ENCODE measurements at places on chromosomes 11 and 22.

GRCh38 chr11:38476808-38477575 lies 1879.0 kb upstream of the RAG2 start:
- no peak for DNase-seq
- H3K27ac ChIP-seq, result no peak overlapping the region

- H3K4me3 ChIP-seq, result peak overlapping the region; percentile 79
- peaks cover 76% of the 10 kb centered on the region for H3K27me3 ChIP-seq
- no peak overlapping the region for H3K27ac ChIP-seq
- H3K36me3 ChIP-seq, result peaks cover 6% of the 10 kb centered on the region
- peak; percentile 42 for DNase-seq
These were observed 3.0 kb downstream of the MN1 start for GRCh38 chr22:27798511-27799014.

GRCh38 chr22:36395915-36396314 lies 8.1 kb upstream of the MYH9 start:
- DNase-seq, result no peak
- peak overlapping the region; percentile 76 for H3K27ac ChIP-seq
- no peak overlapping the region for H3K4me3 ChIP-seq
- H3K4me1 ChIP-seq, result peaks cover 25% of the 10 kb centered on the region

- no peak overlapping the region for H3K27ac ChIP-seq
- no peak for DNase-seq
- no peaks in the 10 kb centered on the region for H3K36me3 ChIP-seq
- H3K27me3 ChIP-seq, result peaks cover 12% of the 10 kb centered on the region
These were observed 192.8 kb upstream of the B3GAT1 start for GRCh38 chr11:134604886-134605285.

DNA sequence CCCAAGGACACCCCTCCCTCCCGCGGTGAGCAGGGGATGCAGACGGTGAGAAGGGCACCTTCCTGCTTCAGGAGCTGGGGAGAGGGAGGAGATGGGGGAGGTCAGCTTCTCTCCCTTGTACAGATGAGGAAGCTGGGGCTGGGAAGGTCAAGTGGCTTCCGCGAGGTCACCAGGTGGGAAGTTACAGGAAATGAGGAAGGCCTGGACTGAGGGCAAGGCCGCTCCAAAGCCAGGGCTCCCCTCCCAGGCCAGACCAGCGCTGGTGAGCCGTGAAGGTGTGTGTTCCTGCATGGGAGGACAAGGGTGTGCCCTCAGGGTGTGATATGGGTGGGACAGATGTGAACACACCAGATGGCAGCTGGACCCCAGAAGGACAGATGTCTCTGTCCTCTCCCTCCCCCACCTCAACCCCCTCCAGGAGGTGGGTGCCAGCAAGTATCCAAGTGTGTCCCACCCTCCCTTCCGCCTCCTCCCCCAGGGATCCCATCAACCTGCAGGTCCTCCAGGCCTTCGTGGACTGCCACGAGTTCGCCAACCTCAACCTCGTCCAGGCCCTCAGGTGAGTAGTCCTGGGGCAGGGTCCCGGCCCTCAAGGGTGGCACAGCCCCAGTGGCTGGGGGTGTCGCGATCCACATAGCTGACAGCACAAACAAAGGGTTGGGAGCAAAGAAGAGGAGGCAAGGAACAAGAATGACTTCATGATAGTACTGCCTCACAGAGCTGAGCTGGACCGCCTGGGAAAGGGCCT lies 16.6 kb downstream of the CYTH4 start:
- peaks cover 32% of the 10 kb centered on the region for H3K27me3 ChIP-seq
- H3K27ac ChIP-seq, result no peak overlapping the region
- DNase-seq, result no peak
- H3K36me3 ChIP-seq, result no peaks in the 10 kb centered on the region
- no peak overlapping the region for H3K4me3 ChIP-seq

DNA sequence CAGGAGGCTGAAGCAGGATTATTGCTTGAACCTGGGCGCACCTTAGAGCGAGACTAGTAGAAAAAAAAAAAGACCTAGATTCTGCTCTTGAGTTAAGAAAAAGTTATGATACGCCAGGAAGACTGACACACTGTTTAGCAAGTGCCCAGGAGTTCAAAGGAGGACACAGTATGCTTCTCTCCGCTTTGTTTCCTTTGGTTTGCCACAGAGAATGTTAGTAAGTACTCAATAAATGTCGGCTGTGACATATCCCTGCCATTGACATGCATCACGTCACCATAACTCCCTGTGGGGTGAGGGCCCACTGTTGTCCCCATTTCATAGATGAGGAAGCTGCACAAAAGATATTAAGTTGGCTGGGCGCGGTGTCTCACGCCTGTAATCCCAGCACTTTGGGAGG lies 7.1 kb downstream of the SPTBN2 start:
- no peak overlapping the region for H3K4me3 ChIP-seq
- peaks cover 90% of the 10 kb centered on the region for H3K4me1 ChIP-seq
- no peak for DNase-seq
- H3K27ac ChIP-seq, result no peak overlapping the region
- H3K36me3 ChIP-seq, result peaks cover 10% of the 10 kb centered on the region

DNA sequence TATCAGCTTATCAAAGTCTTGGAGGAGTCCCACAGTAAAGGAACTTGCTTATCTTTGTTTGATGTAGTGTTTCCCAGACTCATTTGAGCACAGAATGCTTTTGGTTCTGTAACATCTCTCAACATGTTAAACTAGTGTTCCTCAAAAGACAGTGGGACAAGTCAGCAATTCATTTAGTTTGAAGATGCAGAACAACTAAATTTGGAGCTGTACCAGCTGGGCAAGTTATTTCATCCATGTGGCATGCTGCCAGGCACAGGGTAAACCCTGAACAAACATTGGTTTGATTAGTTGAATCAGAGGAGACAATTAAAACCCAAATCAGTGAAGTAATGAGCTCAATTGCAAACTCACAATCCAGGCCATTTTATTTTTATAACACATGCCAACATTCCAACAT lies 141.2 kb downstream of the CSNK2A3 start:
- H3K36me3 ChIP-seq, result no peaks in the 10 kb centered on the region
- H3K27ac ChIP-seq, result no peak overlapping the region
- no peak for DNase-seq
- H3K4me1 ChIP-seq, result peaks cover 5% of the 10 kb centered on the region
- no peak overlapping the region for H3K4me3 ChIP-seq

DNA sequence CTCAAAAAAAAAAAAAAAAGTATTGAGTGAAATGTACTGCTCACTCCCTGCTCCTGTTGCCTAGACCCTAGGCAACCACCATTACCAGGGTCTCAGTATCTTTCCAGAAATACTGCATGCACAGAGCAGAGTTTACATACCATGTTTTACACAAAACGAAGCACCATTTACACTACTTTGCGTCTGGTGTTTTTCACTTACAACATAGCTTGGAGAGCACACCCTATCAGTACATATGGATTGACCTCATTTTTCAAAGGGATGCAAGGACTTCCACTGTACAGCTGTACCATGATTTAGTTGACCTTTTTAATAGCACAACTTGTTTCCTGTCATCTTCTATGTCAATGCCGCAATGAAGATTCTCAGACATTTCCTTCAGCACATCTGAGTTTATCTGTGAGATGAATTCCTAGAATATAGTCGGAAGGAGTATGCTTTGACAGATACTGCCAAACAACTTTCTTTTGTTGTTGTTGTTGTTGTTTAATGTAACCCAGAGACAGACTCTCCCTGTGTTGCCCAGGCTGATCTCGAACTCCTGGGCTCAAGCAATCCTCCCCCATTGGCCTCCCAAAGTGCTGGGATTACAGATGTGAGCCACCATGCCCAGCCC lies 6.1 kb downstream of the MYH9 start:
- H3K4me1 ChIP-seq, result peaks cover 46% of the 10 kb centered on the region
- no peak overlapping the region for H3K27ac ChIP-seq
- no peaks in the 10 kb centered on the region for H3K27me3 ChIP-seq

DNA sequence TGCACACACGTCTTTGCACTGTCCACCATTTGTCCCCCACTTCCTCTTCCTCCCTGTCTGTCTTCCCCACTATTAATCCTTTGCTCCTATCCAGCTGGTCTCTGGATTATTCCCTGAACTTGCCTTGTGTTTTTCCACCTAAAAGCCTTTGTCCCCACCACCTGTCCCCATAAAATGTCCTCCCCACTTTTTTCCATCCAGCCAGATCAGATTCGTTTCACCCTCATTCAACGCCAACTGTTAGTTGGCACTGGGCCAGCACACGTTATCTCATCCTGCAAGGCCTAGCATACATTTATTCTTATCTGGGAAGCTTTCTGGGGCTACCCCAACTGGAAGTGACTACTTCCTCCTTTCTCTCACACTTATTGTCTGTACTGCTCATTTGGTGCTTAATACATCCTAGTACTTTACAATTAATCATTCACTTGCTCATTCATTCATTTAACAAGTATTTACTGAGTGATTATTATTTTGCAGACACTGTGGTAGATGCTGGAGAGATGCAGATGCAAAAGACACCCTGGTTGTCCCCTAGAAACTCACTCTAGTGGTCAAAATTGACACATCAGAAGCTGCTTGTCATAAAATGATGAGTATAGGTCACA lies 96.2 kb downstream of the RASSF10 start:
- no peak overlapping the region for H3K27ac ChIP-seq
- H3K4me3 ChIP-seq, result no peak overlapping the region
- H3K36me3 ChIP-seq, result no peaks in the 10 kb centered on the region
- H3K4me1 ChIP-seq, result peaks cover 6% of the 10 kb centered on the region
- DNase-seq, result no peak
- H3K27me3 ChIP-seq, result peaks cover 9% of the 10 kb centered on the region

GRCh38 chr22:43473031-43473430 lies 61.2 kb downstream of the MPPED1 start:
- H3K27ac ChIP-seq, result no peak overlapping the region
- H3K4me3 ChIP-seq, result no peak overlapping the region
- H3K27me3 ChIP-seq, result peaks cover 27% of the 10 kb centered on the region
- H3K36me3 ChIP-seq, result no peaks in the 10 kb centered on the region

- no peak overlapping the region for H3K27ac ChIP-seq
- no peak overlapping the region for H3K4me3 ChIP-seq
These were observed 2413.8 kb upstream of the RAG2 start for GRCh38 chr11:39011797-39012196.

DNA sequence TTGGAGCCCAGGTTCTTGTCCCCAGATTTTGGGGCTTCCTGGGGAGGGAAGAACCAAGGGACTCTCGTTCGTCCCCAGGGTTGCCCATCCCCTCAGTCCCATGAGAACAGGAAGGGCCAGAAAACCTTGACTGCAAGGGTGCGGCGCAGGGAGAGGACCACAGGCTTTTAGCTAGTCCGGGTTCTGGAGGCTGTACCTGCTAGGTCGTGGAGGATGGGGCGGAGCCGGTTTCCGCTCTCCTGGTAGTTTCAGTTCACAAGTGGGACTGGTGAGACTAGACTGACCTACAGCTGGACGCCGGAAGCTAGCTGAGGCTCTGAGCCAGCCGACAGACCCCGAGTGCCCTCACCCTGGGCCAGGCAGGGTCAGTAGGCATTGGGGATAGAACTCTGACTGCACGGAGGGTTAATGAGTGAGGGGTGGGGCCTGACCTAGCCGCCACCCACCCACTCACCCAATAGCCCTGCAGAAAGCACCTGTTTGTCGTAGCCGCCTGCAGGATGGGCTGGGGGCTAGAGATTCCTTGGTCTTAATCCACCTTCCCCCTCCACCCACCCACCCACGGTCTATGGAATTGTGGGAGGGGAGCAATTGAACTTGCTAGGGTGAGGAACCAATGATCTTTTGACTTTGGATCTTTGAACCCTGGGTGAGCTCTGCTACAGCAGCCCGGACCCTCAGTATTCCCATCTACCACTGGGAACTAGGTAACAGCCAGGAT lies 1.5 kb downstream of the MAFF start:
- H3K27ac ChIP-seq, result no peak overlapping the region
- peak; percentile 42 for DNase-seq
- H3K27me3 ChIP-seq, result peaks cover 5% of the 10 kb centered on the region
- no peaks in the 10 kb centered on the region for H3K36me3 ChIP-seq
- peak overlapping the region; percentile 82 for H3K4me3 ChIP-seq

GRCh38 chr11:100066399-100066798 lies 620.7 kb upstream of the ARHGAP42 start:
- DNase-seq, result no peak
- H3K27me3 ChIP-seq, result no peaks in the 10 kb centered on the region
- H3K27ac ChIP-seq, result no peak overlapping the region
- H3K4me1 ChIP-seq, result no peaks in the 10 kb centered on the region

- H3K27me3 ChIP-seq, result no peaks in the 10 kb centered on the region
- H3K4me1 ChIP-seq, result peaks cover 9% of the 10 kb centered on the region
- DNase-seq, result no peak
These were observed 52.3 kb downstream of the CCDC34 start for GRCh38 chr11:27310707-27311106.

- no peak overlapping the region for H3K27ac ChIP-seq
- H3K27me3 ChIP-seq, result peaks cover 3% of the 10 kb centered on the region
These were observed 113.4 kb upstream of the CRYBB3 start for GRCh38 chr22:25085930-25086901.

GRCh38 chr11:67674442-67674871 lies at the start of gene ALDH3B2:
ALDH3B2 (minus strand) TSS chr11:67674623; CDS start chr11:67666935, 7,688 bp downstream.
- H3K4me3 ChIP-seq, result no peak within 1 kb of the TSS
- H3K27ac ChIP-seq, result peak within 1 kb of the TSS; percentile 14

DNA sequence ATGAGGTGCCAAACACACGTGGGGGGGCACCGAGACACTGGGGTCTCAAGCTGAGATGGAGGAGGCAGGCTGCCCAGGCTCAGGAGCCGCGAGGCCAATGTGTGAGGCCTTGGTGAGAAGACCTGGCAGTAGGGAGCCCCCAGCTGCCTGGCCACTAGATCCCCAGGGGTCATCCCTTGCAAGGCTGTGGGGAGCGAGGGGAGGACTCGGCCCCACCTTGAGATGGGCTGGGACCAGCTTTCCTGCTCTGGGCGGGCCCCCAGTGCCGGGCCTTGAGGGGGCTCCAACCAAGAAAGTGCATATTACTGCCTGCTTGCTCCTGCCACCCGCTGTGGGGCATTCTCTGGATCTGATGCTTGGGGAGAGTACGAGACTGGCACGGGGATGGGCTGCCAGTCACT lies 107.0 kb downstream of the CTTN start:
- H3K36me3 ChIP-seq, result no peaks in the 10 kb centered on the region
- no peak for DNase-seq
- no peaks in the 10 kb centered on the region for H3K27me3 ChIP-seq
- H3K4me3 ChIP-seq, result no peak overlapping the region
- no peak overlapping the region for H3K27ac ChIP-seq

- no peaks in the 10 kb centered on the region for H3K27me3 ChIP-seq
- no peak overlapping the region for H3K4me3 ChIP-seq
- no peak for DNase-seq
- no peak overlapping the region for H3K27ac ChIP-seq
- no peaks in the 10 kb centered on the region for H3K36me3 ChIP-seq
These were observed 99.8 kb downstream of the AASDHPPT start for GRCh38 chr11:106177311-106177710.

- no peak overlapping the region for H3K27ac ChIP-seq
- no peak for DNase-seq
- peaks cover 9% of the 10 kb centered on the region for H3K27me3 ChIP-seq
- no peak overlapping the region for H3K4me3 ChIP-seq
- peaks cover 17% of the 10 kb centered on the region for H3K4me1 ChIP-seq
- no peaks in the 10 kb centered on the region for H3K36me3 ChIP-seq
These were observed 9.8 kb downstream of the POU2AF3 start for GRCh38 chr11:111308140-111308539.

GRCh38 chr11:3043315-3043871 lies 13.8 kb downstream of the CARS1 start:
- no peaks in the 10 kb centered on the region for H3K27me3 ChIP-seq
- DNase-seq, result no peak
- peaks cover 26% of the 10 kb centered on the region for H3K4me1 ChIP-seq
- no peak overlapping the region for H3K4me3 ChIP-seq
- H3K36me3 ChIP-seq, result peaks cover 20% of the 10 kb centered on the region

- H3K27me3 ChIP-seq, result peaks cover 5% of the 10 kb centered on the region
- DNase-seq, result no peak
- no peak overlapping the region for H3K27ac ChIP-seq
- no peaks in the 10 kb centered on the region for H3K36me3 ChIP-seq
- peaks cover 96% of the 10 kb centered on the region for H3K4me1 ChIP-seq
These were observed 6.9 kb downstream of the OSBPL5 start for GRCh38 chr11:3158131-3158591.

Data from nephron progenitor cell (in vitro differentiated cells).